ENCODE measurements at places on chromosomes 6 and 20.

DNA sequence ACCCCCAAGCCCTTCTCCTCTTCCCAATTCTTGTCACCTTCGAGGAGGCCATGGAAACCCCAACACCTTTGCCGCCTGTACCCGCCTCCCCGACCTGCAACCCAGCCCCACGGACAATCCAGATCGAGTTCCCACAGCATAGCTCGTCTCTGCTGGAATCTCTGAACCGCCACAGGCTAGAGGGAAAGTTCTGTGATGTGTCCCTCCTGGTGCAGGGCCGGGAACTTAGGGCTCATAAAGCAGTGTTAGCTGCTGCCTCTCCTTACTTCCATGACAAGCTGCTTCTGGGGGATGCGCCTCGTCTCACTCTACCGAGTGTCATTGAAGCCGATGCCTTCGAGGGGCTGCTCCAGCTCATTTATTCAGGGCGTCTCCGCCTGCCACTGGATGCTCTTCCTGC lies 675 bp downstream of the ZBTB9 start:
- DNase-seq: no peak

GRCh38 chr6:149859368-149859767 lies 4.8 kb downstream of the LRP11 start:
- DNase-seq: no peak

- no peak for DNase-seq
Observed at GRCh38 chr6:71333697-71334096, 45.1 kb downstream of the OGFRL1 start.

GRCh38 chr6:150323205-150323604 lies 45.6 kb upstream of the IYD start:
- no peak for DNase-seq

DNA sequence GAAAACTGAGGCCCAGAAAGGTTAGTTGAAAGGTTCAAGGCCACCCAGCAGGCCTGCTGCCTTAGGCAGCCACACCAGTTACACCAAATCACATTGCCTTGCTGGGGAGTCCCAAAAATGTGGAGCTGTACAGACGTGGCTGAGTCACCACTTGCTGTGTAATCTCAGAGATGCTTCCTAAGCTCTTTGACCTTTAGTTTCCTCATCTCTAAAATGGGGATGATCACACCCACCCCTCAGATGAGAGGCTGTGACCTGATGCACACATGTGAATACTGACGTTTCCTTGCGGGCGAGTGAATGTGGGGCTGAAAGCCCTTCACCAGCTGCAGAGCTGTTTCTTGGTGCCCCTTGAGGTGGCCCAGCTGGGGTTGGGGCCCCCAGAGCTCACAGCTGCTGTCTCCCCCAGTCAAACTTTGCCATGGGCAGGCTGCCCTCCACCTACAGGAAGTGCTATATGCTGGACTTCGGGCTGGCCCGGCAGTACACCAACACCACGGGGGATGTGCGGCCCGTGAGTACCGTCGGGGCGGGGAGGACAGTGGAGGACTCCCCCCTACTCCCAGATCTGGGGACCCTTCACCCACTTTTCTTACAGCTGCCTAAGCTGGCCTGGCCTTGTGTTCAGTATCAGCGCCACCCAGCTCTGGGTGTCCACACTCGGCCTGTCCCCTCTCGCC lies 11.0 kb downstream of the TTBK1 start:
- no peak for DNase-seq

DNA sequence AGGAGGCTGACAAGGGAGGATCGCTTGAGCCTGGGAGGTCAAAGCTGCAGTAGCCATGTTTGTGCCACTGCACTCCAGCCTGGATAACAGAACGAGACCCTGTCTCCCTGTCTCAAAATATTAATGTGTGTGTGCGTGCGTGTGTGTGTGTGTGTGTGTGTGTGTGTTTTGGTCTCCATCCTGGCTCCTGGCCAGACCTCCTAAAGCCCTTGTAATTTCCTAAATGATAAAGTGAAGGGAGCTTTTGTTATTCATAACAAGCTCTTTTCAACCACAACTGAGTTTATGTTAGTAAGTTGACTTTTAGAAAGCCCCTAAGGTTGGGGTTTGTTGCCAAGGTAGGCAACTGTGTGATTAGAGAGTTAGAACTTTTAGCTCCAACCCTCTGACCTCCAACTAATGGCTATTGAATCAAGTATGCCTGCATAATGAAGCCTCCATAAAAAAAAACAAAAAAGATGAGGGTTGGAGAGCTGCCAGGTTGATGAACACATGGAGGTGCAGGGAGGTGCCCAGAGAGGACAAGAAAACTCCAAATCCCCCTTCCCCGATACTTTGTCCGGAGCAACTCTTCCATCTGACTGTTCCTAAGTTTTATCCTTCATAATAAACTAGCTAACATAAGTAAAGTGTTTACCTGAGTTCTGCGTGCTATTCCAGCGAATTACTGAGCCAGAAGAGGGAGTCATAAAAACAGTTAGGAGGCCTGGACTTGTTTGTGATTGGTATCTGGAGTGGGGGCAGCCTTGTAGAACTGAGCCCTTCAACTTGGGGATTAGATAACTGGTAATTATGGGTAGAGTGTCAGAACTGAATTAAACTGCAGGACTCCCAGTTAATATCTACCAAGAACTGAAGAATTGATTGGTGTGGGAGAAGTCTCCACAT lies 5.3 kb upstream of the AIF1 start:
- no peak for DNase-seq

DNA sequence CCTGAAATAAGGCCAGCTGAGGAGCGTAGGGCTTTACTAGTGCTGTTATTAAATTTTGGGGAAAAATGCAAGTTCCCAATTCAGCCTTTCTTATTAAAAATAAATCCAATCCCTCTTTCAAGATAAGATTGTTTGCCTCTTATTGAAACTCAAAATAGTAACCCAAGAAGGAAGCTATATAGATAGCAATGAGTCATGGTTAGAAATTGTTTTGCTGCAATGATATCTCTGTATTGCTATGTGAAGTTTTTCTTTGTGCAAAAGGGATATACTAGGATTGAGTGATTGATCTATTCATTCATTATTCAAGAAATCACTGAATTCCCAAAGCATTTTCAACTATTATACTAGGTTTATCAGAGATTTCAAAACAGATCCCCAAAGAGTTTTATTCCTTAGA lies 93.0 kb upstream of the HDAC2 start:
- no peak for DNase-seq

- DNase-seq: no peak
Observed at GRCh38 chr20:9072861-9073500, 4.1 kb downstream of the PLCB4 start.

DNA sequence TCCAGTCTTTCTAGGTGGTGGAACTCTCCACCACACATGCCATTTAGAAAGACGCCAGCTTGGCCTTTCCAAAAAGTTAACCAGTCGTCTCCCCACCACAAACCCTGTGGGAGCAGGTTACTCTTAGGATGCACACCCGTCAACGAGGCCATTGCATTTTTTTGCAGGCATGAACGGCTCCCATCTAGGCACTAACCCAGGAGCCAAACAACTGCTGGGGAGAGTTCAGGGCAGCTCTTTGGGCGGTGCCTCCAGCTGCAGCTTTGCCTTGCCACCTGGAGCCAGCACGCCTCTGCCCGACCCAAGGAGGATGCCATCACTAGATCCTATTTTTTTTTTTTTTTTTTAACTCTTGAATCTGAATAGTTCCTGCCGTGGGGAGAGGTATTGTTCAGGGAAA lies 39.9 kb downstream of the TBC1D7 start:
- no peak for DNase-seq

All from stimulated activated CD4-positive, alpha-beta T cell treated with anti-CD3 and anti-CD28 coated beads, Interleukin-1b, Interleukin-23, amount 100 ng/mL, for 1 hour (primary cell).